NCI-H1092 (cell line): ENCODE measurements at places on chromosomes 2 and 18.

- no peak for DNase-seq
Observed at GRCh38 chr2:208208335-208209085, 18.7 kb upstream of the C2orf80 start.

- DNase-seq: no peak
Observed at GRCh38 chr2:101806123-101806522, 108.6 kb downstream of the MAP4K4 start.

GRCh38 chr2:10331702-10332401 is 29.1 kb downstream of the HPCAL1 start:
- DNase-seq: no peak

DNA sequence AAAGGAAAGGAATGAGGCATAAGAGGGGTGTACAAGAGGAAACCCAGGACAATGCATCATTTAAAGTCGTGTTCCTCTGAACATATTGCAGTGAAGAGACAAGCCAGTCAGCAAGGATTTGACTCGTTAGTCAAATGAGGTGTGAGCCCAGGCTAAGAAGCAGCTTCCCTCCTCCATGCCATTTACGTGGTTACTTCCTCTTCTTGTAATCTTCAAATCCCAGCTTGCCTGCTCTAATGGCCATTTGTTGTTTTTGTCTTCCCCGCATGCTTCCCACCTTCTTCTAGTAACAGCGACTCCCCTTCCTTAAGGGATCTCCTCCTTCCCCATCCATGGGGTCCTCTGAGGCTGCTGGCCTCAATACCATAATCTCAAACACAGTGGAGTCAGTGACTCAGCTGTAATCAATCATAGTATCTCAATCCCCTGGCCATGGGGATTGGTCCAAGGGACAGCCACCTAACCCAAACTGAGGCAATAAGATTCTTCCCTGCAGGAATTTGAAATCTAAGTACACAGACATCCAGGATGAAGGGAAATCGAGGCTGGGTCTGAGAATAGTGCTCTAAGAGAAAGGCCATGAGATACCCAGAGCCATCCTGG is 37.6 kb downstream of the SLC14A1 start:
- no peak for DNase-seq

DNA sequence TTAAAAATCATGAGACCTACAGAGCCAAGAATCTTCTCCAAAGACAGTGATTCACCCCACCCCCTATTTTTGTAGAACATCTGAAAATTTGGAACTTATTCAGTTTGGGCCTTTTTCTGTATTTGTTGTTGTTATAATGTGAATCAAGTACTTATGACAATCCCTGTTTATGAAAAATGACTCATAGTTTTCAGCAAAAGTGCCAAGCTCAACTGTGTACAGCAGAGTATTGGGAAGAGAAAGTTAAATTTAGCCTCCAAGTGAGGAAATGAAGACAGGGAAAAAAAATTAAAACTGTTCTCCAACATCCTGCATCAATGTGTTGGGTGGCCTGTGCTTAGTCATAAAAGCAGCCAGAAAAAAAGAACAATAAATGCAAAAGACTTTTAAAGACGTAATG is 46.2 kb downstream of the LRATD1 start:
- no peak for DNase-seq

DNA sequence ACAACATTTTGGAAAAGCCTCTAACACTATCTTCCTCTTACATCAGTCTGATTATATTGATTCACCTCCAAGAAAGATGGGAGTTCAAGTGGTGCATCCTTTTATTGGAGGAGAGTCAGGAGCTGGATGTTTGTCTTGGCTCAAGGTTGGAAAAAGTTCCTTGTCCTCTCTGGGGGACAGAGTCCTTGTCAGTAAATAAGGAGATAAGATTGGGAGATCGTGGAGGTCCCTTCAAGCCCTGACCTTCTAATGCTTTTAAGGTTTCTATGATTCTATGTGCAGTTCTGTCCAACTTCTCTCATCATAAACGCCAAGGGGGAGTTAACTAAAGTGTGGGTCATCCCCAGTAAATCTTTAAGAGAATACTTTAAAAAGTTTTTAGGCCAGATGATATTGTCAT is 60.9 kb upstream of the CCBE1 start:
- DNase-seq: no peak
